ENCODE measurements at places on chromosomes 1 and 21.

DNA sequence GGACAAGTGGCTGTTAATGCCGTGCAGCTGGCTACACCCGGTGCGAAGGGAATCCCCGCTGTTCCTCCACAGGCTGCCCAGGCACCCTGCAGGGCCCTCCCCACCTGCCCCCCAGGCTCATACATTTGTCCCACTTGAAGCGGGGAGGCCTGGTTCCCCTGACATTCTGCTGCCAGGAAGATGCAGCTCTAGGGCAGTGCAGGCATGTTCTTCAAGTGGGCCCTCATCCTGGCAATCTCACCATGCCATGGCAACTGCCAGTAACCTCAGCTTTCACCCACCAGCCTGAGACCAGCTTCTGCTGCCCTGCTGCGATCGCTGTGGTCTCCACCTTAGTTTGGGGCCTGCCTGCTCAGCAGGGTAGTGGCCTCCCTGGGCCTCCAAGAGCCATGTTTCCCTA is 151.9 kb upstream of the COL6A1 start:
- DNase-seq = no peak

GRCh38 chr1:23531562-23532094 is 595 bp upstream of the E2F2 start:
- DNase-seq = no peak

DNA sequence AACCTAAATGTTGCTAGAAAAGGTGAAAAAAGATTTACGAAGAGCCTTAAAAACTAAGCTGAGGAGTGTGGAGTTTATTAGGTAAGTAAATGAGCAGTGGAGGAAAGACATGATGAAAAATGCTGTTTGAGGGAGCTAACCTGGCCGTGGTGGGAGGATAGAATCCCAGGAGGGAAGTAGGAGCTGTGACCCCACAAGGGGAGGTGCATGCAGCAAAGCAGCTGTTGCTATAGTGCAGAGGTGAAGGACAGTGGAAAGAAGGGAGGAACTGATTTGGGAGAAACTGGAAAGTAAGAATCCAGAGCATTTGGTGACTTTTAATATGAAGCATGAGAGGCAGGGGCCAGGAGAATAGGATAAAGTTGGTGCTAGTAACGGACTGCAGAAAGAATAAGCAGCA is 271.7 kb upstream of the ADGRL2 start:
- no peak for DNase-seq

GRCh38 chr1:9652379-9653209 is 1.1 kb downstream of the PIK3CD start:
- DNase-seq = peak; percentile 73

DNA sequence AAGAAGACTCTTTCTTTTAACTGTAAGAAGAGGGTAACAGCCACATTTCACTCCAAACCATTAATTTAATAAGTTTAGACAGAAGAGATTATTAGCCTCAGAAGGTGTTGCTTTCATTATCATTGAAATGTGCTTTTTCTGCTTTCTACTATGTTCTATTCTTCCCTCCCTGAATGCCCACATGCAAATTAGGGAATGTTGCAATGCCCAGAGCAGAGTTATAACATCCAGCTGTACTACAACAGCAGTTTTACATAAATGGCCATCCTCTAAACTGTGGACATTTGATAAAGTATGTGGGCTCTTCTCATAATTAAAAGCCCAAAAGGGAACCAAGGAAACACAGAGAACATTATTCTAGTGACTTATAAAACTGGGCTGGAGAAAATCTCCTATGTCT is 82.2 kb upstream of the SOD1 start:
- DNase-seq = no peak

- peak; percentile 61 for DNase-seq
Observed at GRCh38 chr1:243848858-243849420, 1.1 kb downstream of the AKT3 start.

DNA sequence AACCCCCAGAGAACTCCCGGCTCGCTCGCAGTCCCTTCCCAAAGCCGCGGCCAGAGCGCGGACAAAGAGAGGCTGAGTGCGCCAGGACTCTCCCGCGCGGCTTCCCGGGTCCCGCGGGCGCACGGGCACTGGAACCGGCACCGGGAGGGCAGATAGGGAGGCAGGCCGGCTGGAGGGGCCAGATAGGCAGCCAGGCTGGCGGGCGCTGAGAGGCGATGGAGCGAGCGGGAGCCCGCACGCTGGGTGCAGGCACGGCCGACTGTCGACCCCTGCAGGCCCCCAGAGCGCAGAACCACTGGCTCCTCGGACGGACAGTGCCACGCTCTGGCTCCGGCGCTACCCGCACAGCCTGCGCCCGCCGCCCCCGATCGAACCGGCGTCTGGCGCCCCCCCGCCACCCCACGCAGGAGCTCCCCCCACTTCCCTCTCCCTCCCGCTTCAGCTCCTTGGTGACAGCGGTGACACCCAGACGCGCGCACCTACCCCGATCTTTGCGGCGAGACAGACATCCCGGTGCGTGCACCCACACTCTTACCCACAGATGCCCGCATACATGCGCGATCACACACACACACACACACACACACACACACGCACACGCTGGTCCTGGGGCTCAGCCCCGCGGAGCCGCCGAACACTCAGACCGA is 534 bp downstream of the SLC6A9 start:
- DNase-seq = peak; percentile 28

DNA sequence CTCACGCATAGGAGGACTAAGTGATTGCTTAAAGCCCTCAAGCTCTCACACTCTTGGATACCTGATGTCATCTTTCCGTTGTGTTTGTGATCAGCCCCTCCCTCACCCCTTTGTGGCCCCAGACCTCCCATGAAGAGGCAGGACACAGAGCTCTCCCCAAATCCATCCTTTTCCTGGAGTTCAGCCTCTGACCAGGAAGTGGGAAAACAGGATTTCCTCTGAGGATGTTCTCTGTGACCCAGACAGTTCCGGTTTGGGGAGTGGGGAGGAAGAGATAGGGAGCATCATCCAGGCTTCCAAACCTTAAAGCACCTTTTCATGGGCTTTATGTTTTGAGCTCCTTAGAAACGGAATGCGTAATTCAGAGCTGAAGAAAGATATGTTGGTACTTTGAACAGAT is 11.9 kb upstream of the TAL1 start:
- no peak for DNase-seq

DNA sequence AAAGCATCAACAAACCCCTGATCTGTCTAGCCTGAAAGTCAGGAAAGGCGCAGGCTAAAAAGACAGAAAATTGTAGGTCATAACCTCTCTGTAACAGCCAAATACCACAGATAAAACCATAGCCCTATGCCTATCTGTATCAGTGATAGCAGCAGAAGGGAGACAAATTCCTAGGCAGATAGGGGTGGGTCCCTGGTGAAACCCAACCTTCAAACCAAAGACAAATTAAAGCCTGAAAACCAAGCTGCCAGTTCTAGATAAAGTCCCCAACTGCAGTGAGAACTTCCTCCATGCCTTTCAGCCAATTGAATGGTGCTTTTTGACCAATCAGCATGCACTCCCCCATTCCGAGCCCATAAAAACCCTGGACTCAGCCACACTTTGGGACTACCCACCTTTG is 115.3 kb downstream of the NTPCR start:
- no peak for DNase-seq

DNA sequence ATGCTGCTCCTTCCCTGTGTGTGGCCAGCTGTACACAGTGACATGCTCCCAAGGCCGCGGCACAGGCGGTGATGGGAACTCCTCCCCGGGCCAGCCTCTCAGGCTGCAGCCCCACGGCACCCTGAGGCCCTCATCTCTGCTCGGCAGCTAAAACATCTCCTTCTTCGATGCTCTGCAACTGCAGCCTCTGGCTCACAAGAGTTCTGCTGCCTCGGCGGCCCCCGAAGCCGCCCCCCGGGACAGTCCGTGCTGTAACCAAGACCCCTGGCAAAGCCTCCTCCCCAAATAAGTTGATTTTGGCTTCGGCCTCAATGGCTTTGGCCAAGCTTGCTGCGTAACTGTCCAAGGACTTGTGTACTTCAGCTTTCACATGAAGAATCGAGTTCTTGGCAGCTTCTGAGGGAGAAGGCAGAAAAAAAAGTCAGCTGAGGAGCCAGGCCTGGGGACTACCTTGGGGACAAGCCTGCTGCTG is 51.3 kb downstream of the GPR161 start:
- no peak for DNase-seq

DNA sequence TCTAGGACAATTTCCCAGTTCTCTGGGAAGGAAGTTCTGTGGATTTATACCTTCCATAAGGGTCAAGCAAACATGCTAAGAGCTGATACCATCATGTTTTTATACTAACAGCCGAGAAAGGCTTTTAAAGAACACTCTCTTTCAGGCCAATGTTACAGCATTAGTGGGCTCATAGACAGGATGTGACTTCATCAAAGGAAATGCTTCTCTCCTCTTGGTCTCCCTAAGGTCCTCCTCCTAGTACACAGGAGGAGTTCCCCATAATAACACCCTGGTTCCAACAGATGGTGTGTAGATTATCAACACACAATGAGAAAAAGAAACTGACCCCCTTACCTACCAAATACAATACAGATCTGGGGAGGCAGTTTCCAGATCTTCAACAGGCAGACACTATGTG is 26.7 kb upstream of the GLIS1 start:
- peak; percentile 60 for DNase-seq

All from CD4-positive, alpha-beta T cell treated with Interferon alpha-2 for 1 hour (primary cell).